ENCODE measurements at places on chromosomes 3 and 15.

DNA sequence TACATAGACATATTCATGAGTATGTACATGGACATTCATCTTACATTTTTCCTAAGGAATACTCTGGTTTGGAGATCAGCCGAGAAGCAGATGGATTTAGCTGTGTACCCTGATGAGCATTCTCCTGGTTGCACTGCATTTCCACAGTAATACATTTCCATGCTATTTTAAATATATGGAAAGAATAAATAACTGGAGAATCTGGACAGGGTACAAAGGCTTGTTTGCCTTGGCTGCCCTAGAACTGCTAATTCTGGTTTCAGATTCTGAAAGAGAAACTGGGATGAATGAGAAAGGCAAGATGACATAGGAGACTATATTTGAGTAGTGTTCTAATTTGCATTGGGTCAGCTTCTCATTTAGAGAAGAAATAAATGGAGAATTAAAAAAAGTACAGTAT is 190.8 kb upstream of the FAM3D start:
- DNase-seq, result no peak

GRCh38 chr3:13282986-13283876 is 136.9 kb downstream of the NUP210 start:
- DNase-seq, result no peak

DNA sequence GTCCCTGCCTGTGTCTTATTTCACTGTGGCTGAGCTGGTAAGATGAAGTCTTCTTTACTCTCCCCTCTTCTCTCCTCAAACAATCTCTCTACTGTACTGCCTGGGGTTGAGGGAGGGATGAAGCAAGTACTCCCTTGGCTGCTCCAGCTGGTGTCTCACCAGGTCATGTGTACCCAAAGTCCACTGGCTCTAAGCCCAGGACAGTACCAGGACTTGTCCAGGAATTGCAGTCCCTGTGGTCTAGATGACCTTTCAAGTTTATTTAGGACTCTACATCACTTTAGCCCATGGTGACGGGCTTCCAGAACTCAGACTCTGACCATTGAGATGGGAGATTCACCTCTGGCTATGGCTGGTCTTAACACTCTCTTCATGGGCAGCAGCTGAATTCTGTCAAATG is 17.5 kb upstream of the SLC27A2 start:
- DNase-seq, result no peak

DNA sequence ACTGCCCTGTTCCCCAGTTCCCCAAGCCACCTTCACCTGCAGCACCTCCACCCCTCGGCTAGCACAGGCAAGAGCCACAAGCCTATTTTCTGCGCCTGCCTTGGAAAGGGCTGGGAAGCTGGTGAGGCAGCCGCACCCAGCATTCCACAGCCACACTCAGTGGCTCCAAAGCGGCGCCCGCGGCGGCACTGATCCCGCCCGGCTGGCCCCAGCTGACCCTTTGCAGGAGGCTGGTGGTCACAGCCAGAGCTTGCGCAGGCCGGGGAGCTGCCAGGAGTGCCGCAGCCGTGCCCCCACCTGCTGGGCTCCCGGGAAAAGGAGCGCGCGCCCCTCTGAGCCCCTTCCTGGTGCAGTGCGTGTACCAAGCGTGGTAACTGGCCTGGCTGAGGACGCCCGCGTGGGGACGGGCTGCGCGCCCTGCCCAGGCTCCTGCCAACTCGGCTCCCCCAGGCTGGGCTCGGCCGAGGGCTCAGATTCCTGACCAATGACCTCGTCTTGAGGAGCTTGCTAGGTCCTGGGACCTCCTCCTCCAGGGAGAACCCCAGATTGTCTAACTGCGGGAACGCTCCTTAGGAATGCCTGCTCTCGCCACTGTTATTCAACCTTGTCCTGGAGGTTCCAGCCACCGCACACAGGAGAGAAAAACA is 13.3 kb downstream of the GRAMD2A start:
- DNase-seq, result no peak

DNA sequence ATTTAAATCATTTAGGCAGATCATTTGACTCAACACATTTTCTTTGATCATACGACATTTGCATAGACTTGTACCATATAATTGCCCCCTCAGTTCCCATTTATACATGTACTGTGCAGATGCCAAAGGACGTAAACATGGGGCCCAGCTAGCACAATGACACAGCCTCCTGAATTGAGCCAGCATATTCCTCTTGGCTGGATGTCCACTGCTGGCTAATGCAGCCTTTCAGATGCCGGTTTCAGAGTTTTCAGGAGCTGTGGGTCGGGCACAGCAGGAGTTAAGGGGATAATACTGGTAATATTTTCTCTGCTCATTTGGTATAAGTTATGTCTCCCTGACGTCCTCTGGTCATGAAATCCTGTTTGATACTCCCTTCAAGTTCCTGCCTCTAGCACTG is 39.4 kb downstream of the KAT2B start:
- DNase-seq, result no peak

Measured in central memory CD8-positive, alpha-beta T cell (primary cell).